Neuronal stem cell (in vitro differentiated cells): ENCODE measurements at places on chromosomes 6 and 20.
A peak's percentile ranks its signal among the peaks of the same experiment; 100 is the strongest.

GRCh38 chr6:9292975-9293374, 857.6 kb upstream of the SLC35B3 start:
- no peaks in the 10 kb centered on the region for H3K36me3 ChIP-seq
- no peaks in the 10 kb centered on the region for H3K4me1 ChIP-seq
- H3K4me3 ChIP-seq = no peak overlapping the region
- DNase-seq = no peak

GRCh38 chr6:129565366-129565765, 144.6 kb downstream of the ARHGAP18 start:
- no peaks in the 10 kb centered on the region for H3K27me3 ChIP-seq
- no peak overlapping the region for H3K4me3 ChIP-seq
- H3K27ac ChIP-seq = no peak overlapping the region
- DNase-seq = no peak

DNA sequence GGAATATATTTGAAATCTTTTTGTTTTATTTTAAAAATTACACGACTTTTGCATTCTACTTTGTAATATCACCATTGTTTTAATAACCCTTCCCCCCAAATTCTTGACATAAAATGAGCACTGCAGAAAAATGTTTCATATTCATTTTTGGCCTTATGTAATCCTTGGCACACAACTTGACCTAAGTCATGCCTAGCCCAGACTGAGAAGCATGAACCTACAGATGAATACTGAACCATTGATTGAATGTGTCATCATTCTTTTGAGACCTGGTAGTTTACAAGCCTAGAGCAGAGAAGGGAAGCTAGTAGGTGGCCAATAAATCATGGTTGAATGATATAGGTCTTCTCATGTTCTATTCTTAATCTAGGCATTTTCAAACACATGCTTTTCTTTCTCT, 89.4 kb upstream of the EDN1 start:
- no peaks in the 10 kb centered on the region for H3K27me3 ChIP-seq
- no peaks in the 10 kb centered on the region for H3K36me3 ChIP-seq
- DNase-seq = no peak
- no peak overlapping the region for H3K27ac ChIP-seq
- no peaks in the 10 kb centered on the region for H3K4me1 ChIP-seq

- H3K27ac ChIP-seq = no peak overlapping the region
- no peak overlapping the region for H3K4me3 ChIP-seq
- DNase-seq = no peak
- H3K27me3 ChIP-seq = peaks cover 7% of the 10 kb centered on the region
- no peaks in the 10 kb centered on the region for H3K4me1 ChIP-seq
- no peaks in the 10 kb centered on the region for H3K36me3 ChIP-seq
Observed at GRCh38 chr20:26214991-26215390, 518.3 kb upstream of the ZNF337 start.

GRCh38 chr6:56525974-56526789, 116.5 kb downstream of the DST start:
- no peaks in the 10 kb centered on the region for H3K27me3 ChIP-seq
- peak overlapping the region; percentile 69 for H3K27ac ChIP-seq
- H3K4me1 ChIP-seq = peaks cover 11% of the 10 kb centered on the region
- H3K36me3 ChIP-seq = no peaks in the 10 kb centered on the region

- H3K36me3 ChIP-seq = no peaks in the 10 kb centered on the region
- H3K27me3 ChIP-seq = peaks cover 66% of the 10 kb centered on the region
- H3K4me1 ChIP-seq = peaks cover 4% of the 10 kb centered on the region
- DNase-seq = no peak
- H3K4me3 ChIP-seq = no peak overlapping the region
- no peak overlapping the region for H3K27ac ChIP-seq
Observed at GRCh38 chr20:17529586-17529985, 1.6 kb downstream of the BFSP1 start.
